ENCODE measurements at places on chromosomes 16 and 17. TPM values are rescaled to one million over a fixed set of nuclear protein-coding genes. Genes with fewer than 3 reads are reported as not detected.

DNA sequence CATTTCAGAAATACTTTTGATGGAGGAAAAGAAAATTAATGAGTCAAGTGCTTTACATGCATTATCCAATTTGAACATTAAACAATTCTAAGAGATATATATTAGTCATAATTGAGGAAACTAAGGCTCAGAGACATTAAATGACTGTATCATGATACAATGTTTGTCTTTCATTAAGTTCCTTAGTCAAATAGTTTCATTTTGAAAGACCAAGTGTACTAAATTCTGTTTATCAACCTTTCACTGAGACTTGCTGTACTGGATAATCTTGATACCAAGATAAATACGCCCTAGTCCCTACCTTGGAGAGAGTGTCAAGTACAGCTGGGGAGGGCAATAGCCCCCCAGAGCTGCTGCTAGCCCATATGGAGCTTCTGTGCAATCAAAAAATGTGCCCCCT is 24.2 kb downstream of the TOM1L2 start:
- no peak for DNase-seq

- no peak for DNase-seq
Observed at GRCh38 chr16:48371393-48371780, 13.8 kb downstream of the SIAH1 start.

DNA sequence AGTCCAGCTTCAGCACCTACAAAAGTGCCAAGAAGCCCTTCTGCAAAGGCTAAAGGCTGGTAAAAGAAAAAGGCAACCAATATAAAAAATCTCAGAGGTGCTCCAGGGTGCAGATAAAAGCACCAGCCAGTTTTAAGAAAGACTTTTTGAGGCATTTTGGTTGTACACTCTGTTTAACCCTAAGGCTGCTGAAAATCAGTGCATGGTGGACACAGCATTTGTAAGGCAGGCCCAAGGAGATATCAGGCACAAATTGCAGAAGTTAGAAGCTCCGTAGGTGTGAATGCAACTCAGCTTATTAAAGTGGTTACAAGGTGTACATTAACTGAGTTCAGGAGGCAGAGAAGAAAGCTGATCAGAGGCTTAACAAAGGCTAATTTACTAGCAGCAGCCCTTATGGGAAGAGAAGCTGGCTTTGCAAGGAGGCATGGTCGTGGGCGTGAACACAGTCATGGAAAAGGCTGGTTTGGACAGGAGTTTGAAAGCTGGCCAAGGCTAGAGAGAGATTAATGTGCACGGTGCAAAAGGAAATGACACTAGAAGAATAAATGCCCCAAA is 21.1 kb downstream of the ACSM1 start:
- DNase-seq: no peak

DNA sequence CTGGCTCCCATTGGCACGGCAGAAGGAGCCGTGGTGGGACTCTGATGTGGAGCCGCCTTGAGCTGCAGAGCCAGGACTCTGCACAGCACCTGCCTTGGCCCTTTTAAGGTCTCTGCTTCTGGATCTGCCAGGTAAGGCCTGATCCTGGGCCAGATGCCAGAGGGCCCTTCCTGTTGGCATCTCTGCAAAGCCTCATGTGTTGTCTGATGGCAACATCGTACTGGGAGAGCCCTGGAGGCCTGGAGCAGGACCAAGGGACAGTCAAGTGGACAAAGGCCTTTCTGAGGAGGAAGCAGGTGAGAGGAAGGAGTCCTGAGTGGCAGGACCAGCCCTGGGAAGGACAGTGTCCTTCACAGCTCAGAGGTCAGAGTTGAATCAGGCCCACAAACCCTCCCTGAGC is 26.1 kb downstream of the SOCS1 start:
- no peak for DNase-seq

DNA sequence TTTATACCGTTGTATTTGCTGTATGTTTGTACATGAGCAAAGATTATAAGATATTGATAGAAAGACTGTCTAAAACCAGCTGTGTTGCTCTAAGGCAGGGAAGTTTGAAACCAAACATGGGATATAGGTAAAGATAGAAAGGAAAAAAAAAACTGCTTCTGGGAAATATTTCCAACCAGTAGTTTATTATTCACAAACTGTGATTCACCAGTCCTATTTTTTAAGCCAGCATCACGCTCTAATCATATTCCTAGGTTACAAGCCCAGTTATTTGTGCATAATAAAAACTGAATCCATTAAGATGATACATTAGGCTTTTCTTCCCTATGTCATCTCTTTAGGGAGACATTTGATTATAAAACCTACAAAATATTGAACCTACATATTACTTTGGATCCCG is 4.0 kb downstream of the ERN1 start:
- no peak for DNase-seq

GRCh38 chr16:57528499-57529390 is 7.6 kb downstream of the CCDC102A start:
- DNase-seq: no peak

DNA sequence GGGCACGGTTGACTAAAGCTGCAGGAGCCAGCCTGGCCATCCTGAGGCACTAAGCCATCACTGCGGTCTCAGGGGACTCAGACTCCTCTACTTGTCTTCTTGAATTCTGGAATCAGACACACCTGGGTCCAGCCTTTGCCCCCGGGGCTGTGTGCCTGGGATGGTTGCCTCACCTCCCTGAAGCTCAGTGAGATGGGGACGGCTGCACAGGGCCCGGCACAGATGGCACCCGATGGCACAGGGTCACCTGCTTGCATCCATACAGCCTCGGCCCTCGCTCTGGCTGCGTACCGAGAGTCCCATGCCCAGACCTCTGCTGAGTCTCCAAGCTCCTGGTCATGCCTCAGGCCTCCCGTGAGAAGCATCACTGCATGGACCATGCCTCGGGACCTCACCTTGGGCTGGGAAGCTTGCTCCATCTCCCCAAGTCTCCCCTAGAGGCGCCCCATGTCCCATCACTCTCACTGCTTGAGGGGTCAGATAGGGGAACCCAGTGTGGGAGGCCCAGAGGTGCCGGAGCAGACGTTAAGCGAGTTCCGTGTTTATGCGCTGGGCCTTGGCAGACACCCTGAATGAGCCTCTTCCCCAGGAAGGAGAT is 316.3 kb downstream of the SEC14L1 start:
- peak; percentile 55 for DNase-seq

DNA sequence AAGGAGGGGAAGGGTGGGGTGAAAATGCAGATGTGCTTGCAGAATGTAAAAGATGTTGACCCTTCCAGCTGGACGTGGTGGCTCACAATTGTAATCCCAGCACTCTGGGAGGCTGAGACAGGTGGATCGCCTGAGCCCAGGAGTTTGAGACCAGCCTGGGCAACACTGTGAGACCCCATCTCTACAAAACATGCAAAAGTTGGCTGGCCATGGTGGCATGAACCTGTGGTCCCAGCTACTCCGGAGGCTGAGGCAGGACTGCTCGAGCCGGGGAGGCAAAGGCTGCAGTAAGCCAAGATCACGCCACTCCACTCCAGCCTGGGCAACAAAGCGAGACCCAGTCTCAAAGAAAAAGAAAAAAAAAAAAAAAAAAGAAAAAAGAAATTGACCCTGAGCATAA is 17.8 kb downstream of the ATP1B2 start:
- DNase-seq: no peak

DNA sequence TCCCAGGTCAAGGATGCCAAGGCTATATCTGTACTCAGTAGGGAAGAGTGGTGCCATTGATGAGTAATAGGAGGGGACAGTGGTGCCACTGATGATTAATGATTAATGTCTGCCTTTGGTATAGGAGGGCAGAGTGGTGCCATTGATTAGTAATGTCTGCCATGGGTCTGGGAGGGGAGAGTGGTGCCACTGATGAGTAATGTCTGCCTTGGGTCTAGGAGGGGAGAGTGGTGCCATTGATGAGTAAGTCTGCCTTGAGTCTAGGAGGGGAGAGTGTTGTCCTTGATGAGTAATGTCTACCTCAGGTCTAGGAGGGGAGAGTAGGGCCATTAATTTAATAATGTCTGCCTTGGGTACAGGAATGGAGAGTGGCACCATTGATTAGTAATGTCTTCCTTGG is 507.8 kb upstream of the EEF2KMT start:
- DNase-seq: no peak

- no peak for DNase-seq
Observed at GRCh38 chr16:69114346-69114975, 9.0 kb downstream of the HAS3 start.

GRCh38 chr17:80819422-80820164 is 172.0 kb upstream of the CHMP6 start:
- DNase-seq: peak; percentile 26

GRCh38 chr16:65547772-65548446 is 426.0 kb upstream of the CDH11 start:
- no peak for DNase-seq

DNA sequence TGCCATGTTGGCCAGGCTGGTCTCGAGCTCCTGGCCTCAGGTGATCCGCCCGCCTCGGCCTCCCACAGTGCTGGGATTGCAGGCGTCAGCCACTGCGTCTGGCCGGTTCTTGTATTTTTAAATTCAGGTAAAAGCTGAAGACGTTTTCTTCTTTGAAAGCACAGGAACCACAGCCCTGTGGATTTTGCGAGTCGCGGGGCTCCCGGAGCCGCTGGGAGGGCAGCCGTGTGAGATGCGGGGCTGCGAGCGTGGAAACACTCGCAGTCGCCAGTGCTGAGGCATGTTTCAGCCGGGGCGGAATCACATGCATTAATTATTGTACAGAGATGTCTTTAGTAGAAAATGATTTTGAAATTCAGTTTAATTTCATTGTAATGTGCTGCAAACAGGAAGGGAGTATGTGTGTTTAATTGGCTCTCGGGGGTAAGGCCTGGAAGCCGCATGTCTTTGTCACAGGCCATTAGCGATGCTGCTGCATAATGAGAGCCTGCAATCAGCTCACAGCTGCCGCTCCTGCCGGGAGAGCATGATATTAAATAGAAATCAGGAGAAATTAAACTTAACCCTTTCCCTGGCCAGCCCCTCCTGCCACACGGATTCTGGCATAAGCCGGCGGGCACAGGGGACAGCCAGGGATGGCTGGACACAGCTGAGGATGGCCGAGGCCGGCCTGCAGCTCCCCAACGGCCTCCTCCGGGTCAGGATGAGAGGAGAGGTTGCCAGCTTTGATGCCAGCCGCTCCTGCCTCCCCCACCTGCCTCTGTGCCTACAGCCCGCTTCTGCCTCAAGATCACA is 35.4 kb upstream of the CDH15 start:
- DNase-seq: no peak

- no peak for DNase-seq
Observed at GRCh38 chr16:31785126-31785525, 88.5 kb upstream of the ZNF267 start.

DNA sequence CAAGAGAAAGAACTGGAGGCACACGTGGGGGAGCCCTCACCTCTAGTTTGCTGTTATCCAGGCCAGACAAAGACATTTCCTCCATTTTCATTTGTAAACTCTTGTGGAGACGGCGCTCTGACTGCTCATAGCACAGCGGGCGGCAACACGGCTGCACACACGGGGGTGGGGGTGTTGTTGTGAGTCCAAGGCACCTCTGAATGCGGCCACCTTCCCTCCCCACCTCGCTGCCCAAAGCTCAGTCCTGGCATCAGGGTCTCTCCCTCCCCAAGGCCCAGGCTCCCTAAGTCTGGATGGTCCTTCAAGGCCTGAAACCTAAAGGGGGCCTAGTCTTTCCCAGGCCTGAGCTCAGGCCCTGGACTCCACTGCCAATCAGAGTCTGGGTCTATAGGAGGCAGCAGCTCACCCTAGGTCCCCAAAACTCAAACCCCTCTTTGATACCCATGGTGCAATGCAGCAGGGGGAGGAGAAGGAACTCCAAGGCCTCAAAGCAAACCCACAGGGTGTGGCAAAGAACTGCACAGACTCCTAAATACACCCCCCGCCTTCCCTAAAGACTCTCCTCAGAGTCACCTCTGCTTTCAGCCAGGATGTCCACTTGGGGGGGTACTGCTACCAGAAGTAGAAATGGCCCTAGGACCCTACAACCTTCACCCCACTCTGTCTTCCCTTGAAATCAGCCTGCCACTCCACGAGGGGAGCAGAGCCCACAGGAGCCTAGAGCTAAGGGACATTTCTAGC is 1.5 kb downstream of the ATXN7L3 start:
- peak; percentile 43 for DNase-seq

DNA sequence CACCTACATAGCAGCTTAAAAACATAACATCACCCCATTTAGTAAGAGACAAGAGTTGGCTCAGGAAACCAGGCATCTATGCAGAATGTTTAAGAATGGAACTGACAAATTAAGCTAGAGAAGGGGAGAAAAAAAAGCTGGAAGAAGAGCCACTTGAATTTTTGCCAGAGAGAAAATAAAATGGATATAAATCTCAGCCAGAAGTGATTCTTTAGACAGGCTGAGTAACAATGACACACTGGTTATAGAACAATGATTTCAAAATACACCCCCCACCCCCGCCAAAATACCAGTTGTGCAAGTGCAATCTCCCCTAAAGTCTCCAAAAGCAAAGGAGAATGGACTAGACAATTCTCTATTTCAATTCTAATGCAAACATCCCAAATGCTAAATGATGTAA is 22.4 kb downstream of the LSM12 start:
- DNase-seq: no peak

- no peak for DNase-seq
Observed at GRCh38 chr17:9406046-9406606, 169.5 kb downstream of the STX8 start.

DNA sequence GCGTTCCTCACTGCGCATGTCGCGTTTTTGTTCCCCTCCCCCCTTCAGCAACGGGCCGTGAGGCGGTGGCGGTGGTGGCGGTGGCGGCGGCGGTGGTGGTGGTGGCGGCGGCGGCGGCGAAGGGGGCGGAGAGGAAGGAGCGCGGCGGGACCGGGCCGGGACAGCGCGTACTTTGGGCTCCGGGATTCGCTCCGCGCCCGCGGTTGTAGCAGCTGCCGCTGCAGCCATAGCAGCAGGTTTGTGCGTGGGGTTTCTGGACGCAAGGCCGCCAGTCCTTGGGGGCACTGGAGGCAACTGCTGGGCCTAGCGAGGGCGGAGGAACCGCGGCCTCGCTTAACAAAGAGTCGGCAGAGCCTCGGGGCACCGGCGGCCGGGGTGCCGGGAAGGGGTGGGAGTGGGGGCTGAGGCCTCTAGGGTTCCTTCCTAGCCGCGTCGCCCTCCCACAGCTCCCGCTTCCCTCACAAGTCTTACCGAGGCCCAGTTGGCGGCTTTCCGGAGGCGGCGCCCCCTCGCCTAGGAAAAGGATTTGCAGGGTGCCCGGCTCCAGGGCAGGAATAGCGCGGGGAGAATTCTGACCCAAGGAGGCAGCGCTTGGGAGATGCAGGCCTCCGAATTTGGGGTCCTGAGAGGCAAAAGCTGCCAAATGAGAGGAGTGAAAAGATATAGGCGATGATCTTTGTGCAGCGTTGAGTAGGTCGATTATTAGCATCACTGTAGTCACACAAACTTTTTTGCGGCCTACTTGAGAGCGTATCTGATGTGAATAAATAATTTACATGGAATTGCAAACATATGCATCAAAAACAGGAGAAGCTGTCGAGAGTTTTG is at the start of gene DDX42:
TSS of gene DDX42 (plus strand) at position 30 of the 828 bp plus-strand sequence. CDS start 12,880 bp downstream, outside the sequence.
- DNase-seq: peak; percentile 92

The PRSS33 gene
- 0.46 TPM for total RNA-seq

The SMPD3 gene
- total RNA-seq: 0.19 TPM

The TBC1D3B gene
- 10.8 TPM for total RNA-seq

The DBF4B gene
- 34.4 TPM for total RNA-seq

The MATCAP1 gene
- total RNA-seq: 34.3 TPM

The KRTAP9-8 gene
- total RNA-seq: not detected

The SPNS2 gene
- total RNA-seq: 1.1 TPM

The TEKT3 gene
- total RNA-seq: 0.50 TPM

The SIAH1 gene
- total RNA-seq: 28.2 TPM

The ANTKMT gene
- 36.4 TPM for total RNA-seq

The SCNN1B gene
- total RNA-seq: not detected

All from activated T-cell treated with anti-CD3 and anti-CD28 coated beads, Interleukin-2, amount 50 U/mL, for 72 hours (primary cell).